Smooth muscle cell of the pulmonary artery (primary cell): ENCODE measurements at places on chromosomes 2 and 18. TPM values are rescaled to one million over a fixed set of nuclear protein-coding genes. Genes with fewer than 3 reads are reported as not detected.

Gene CIB4
- total RNA-seq: not detected in 2 replicates

Gene XIRP2
- not detected in 2 replicates for total RNA-seq

Gene GAREM2
- 1.7 and 2.4 TPM in 2 replicates for total RNA-seq

Gene MFSD6
- total RNA-seq: 4.6 and 12.9 TPM in 2 replicates

Gene SRBD1
- 9.9 and 11.1 TPM in 2 replicates for total RNA-seq

Gene KIF1A
- total RNA-seq: 0.07 and 0.33 TPM in 2 replicates

Gene LHCGR
- total RNA-seq: not detected in 2 replicates

Gene MEIS1
- total RNA-seq: 23.6 and 55.8 TPM in 2 replicates

Gene SPP2
- not detected in 2 replicates for total RNA-seq

Gene STAT4
- total RNA-seq: 0.56 and 5.4 TPM in 2 replicates

Gene CCDC74B
- total RNA-seq: 5.0 TPM in 2 replicates

Gene EPB41L3
- 0.69 and 3.6 TPM in 2 replicates for total RNA-seq

Gene GPR35
- total RNA-seq: 0.85 and 2.0 TPM in 2 replicates

Gene LYG2
- not detected in 2 replicates for total RNA-seq

Gene SDC1
- 3.1 and 44.3 TPM in 2 replicates for total RNA-seq

Gene CD8A
- 0.07 TPM in 1 of 2 replicates, not detected in the other for total RNA-seq

Gene SGPP2
- not detected in 2 replicates for total RNA-seq
